Right atrium auricular region (tissue), 2 donors: ENCODE measurements at places on chromosomes 3 and 15. TPM values are rescaled to one million over a fixed set of nuclear protein-coding genes. Genes with fewer than 3 reads are reported as not detected.

FBLN2 gene
- total RNA-seq = 185 TPM

CYP19A1 gene
- total RNA-seq = not detected

XIRP1 gene
- total RNA-seq = 319 TPM

SHQ1 gene
- 19.5 TPM for total RNA-seq

CYP8B1 gene
- total RNA-seq = not detected
